ENCODE measurements at places on chromosomes 2 and 18. TPM values are rescaled to one million over a fixed set of nuclear protein-coding genes. Genes with fewer than 3 reads are reported as not detected.

- DNase-seq = no peak
Measured at GRCh38 chr2:171811245-171811628, 82.8 kb downstream of the SLC25A12 start.

BCL2 gene
- total RNA-seq = 30.6 TPM

GRCh38 chr18:36532815-36533214 is 235.3 kb downstream of the FHOD3 start:
- no peak for DNase-seq

- DNase-seq = no peak
Measured at GRCh38 chr2:233798335-233799086, 20.4 kb downstream of the MROH2A start.

DNA sequence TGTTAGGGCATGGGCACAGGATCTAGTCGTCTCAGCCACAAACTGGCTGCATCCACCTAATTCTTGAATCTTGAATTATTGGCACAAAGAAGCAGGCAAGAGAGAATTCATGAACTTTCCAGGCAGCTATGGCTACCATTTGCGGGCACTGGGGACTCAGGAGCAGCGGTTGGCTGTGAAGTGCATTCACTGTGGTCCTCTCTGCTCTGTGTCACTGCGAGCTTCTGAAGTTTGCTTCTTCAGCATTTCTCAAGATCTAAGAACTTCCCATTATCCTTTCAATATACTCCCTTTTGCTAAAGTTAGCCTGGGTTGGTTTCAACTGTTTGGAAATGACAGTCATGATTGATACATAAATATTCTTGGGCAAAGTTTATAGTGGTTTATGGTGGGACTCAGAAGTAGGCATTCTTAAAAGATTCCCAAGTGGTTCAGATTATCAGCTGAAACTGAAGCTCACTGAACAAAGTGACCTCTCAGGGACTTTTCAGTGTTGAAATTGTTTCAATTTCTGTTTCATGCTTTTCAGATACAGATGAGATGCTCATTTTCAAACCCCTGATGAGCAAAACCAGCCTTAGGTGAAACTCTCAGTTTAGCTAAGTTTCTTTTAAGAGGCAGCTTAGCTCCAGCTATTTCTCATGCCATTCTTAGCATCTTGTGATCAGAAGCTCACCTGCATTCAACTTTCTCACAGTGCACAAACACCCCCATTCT is 1258.3 kb upstream of the GYPC start:
- DNase-seq = no peak

DNA sequence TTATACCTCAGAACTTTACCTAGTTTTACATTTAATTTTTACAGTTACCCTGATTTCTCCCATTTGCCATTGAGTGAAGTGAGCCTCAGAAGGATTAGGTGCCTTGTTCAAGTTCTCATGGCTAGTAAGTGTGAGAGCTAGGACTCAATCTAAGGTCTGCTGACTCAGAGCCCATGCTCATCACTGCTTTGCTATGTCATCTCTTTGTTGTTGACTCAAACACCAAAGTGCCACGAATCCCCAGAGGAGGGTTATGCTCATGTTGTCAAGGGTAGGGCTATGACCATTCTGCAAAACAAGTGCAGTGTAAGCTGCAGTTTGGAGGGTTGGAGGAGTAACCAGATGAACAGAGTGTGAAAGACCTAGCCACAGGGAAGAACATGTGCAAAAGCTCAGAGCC is 185.4 kb upstream of the SKOR2 start:
- DNase-seq = no peak

SMPD4 gene
- total RNA-seq = 8.4 TPM

ZC3H6 gene
- 30.4 TPM for total RNA-seq

GRCh38 chr18:28716338-28716737 is 539.4 kb upstream of the CDH2 start:
- DNase-seq = no peak

All from occipital lobe (tissue), 3 donors.